Hindlimb muscle (tissue), 1 donor: ENCODE measurements at places on chromosomes 3 and 15. TPM values are rescaled to one million over a fixed set of nuclear protein-coding genes. Genes with fewer than 3 reads are reported as not detected.

DNA sequence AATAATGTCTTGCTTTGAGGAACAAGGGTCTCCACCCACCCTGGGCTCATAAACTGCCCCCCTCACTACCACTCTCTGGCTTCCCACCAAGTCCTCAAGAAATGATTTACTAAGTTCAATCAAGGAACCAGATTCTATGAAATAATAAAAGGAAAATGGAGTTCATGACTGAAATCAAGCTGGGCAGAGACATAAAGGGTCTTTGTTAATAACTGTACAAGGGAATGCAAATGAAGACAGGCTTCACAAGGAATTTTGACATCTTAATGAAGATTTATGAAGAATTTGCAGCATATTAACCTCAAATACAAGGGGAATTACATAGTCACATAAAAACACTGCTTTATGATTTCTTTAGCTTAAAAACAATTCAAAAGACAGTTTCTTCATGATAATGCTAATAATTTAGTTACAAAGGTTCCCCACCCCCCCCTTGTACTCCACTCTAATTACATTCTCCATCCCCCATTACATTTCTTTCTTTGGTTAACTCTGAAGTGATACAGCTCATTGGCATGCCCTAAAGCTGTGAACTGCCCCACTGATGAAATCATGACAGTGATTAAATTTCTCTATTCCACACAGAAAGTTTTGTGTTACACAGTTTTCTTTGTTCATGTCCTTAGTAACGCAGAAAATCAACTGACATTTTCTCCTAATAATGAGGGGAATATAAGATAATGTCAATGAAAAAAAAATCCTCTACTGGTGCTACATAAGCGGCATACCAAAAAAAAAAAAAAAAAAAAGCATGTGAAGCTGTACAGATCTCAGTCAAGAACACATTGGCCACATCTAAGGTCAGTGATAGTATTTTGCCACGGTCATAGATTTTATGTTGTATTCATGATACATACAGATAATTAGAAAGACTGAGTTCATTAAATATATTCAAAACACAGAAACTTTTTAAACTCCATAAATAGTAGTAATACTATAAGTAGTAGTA, 54.4 kb downstream of the WWTR1 start:
- DNase-seq, result no peak

KBTBD12 gene
- polyA plus RNA-seq, result 19.4 TPM

GRCh38 chr15:70152070-70152480, 54.4 kb upstream of the TLE3 start:
- DNase-seq, result no peak

- no peak for DNase-seq
These were observed 23.7 kb downstream of the PLXND1 start for GRCh38 chr3:129582799-129583198.

DNA sequence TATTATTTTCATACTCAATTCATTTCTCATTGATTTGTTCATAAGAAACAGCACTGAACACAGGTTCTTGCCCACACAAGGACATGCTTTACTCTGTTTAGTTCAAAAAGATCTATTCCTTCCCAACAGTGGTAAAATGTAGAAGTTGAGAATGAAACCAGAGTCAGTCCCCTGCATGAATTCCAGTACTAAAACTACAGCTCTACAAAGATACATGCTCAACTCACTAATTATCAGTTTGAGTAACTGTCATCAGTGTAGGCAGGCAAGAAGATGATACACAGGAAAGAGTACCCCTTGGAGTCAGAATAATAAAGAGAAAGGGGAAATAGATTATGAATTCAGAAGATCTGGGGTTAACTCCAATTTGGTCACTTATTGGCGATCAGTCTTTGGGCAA, 43.2 kb downstream of the NR2E3 start:
- DNase-seq, result no peak

DNA sequence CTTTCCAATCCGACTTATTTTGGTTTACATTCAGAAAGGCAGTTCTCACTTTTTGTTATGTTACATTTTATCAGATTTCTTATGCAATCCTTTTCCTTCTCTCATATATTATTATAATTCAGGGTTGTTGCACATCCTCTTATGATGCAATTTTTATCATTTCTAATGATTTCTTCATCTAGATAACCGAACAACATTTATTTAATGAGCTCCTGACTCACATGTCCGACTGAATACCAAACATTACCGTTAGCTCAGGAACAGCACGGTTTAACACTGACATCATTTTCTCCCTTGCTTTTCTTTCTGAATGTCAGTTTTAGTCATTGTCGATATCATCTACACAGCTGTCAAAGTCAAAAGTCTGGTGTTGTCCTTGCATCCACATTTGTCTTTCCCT, 199.2 kb downstream of the BCHE start:
- no peak for DNase-seq

DNA sequence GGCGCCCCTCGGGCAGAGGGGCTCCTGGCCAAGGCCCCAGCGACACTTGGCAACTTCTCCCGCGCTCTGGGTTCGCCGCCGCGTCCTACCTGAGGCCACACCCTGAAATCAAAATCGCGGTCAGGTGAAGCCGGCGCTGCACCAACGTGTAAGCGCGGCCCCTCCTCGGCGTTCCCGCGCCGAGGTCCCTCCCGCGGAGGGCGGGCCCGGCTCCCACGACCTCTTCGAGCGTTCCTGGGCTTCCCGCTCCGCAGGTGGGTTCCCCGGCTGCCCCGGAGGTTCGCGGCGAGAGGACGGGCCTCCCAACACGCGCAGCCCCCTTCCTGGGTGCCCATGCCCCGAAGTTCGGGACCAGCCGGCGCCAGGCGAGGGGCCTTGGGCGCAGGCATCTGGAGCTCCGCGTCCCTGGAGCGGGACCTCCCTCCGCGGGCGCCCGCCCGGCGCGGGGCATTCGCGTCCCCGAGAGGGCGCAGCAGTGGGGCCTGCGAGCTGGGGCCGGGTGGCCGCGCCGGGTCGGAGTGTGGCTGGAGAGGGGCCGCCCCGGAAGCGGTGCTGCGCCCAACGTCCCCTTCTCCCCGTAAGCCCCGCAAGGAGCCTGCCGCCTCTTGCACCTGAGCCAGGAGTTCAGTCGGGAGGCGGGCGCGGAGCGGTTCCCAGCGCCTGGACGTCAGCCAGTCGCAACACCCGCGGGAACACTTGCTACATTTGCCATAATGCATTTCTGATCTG, 13.7 kb downstream of the PAK6 start:
- peak; percentile 36 for DNase-seq

SEMA3G gene
- 18.7 TPM for polyA plus RNA-seq

TRIM59 gene
- 8.3 TPM for polyA plus RNA-seq

GRCh38 chr3:189766416-189766815, 135.2 kb downstream of the TP63 start:
- DNase-seq, result no peak

OXTR gene
- 8.8 TPM for polyA plus RNA-seq

CMTM7 gene
- polyA plus RNA-seq, result 18.4 TPM

GRCh38 chr3:193776626-193777358, 183.8 kb downstream of the OPA1 start:
- DNase-seq, result no peak

GRCh38 chr15:73368301-73369136, at the start of gene HCN4:
HCN4 (minus strand) TSS chr15:73368958; CDS start chr15:73368270, 688 bp downstream.
- no peak for DNase-seq

DNA sequence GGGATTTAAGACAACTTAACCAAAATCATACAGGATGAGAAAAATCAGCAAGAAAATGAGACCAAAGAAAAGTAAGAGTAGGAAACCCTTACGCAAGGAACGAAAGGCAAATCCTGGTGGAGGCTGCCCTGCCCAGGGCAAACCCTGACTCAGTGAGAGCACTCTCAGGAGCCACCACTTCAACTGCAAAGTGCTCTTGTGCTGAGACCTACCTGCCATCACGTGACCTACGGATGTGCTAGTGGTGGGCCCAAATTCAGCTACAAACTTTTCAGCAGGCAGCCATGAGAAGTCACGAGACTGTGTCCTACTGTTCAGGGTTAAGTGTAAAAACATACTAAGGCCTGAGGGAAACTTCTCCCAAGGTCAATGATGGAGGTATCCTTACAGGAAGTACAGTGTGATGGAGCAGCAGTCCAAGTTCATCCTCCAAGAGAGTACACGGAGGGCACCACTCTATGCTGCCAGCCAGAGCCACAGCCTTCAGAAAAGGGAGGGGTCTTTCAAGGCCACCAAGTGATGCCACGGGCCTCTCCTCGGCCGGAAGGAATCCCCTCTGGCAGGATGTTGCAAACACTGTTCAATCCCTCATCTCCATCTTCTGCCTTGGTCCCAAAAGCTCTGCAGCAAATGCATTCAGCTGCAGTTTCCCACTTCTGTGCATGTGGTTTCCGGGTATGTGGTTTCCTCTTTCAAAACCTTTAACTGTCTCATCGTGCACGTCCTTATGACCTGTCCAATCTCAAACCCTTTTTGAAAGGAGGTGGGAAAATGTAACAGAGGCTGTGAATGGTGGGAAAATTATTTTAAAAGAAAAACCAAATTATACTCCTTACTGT, 9.5 kb downstream of the CHSY1 start:
- DNase-seq, result no peak

EXD1 gene
- 0.12 TPM for polyA plus RNA-seq

DNA sequence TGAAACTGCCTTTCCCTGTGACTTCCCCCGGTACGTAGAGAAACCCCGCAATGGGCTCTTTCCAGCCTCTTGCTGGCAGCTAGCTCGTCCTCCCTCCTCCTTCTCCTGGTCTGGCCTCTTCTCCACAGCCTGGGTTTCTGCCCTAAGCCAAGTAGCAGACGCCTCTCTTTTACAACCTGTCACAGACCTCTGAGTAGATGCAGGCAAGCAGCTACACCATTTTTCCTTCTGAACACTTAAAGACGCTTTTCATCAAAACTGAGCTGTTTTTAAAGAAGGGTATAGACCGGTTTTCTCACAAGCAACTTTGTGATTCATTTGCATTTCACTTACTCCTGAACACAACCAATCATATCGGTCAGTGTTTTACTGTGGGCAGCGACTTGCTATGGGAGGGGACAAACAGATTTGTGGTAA, 32.0 kb downstream of the ADAMTSL3 start:
- DNase-seq, result no peak

DNA sequence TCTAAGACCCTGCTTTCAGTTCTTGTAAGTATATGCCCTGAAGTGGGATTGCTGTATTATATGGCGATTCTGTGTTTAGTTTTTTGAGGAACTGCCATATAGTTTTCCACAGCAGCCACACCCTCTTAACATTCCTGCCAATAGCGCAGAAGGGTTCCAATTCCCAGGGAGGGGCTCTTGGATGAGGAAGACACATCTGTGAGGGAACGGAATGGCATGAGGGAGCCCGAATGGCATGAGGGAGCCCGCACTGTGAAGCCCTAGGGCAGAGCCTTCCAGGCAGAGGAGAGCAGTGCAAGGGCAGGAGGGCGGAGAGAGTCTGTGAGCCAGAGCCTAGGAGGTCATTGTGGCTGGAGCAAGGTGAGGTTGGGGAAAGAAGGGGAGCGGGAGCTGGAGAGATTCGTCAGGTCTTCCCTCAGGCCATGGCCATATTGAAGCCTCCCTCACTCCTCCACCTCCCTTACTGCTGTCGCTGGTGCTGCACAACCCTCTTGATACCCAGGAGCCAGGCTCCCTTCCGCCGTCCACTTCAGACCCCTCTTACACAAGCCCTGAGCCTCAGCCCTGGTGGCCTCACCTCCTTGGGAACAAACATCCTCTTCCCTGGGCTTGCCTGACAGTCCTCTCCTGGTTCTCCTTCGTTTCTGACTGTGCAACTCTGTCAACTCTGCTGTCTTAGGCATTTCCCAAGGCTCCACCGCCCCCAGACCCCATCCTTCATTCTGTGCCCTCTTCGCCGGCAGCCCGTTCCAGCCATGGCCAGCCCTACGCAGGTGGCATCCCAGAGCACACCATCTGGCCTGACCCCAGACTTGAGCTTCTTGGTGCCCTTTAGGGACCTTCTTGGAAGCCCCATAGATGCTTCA, 51.4 kb downstream of the FGD5 start:
- no peak for DNase-seq

- DNase-seq, result no peak
These were observed 108.8 kb downstream of the ARNT2 start for GRCh38 chr15:80512726-80513660.

DNA sequence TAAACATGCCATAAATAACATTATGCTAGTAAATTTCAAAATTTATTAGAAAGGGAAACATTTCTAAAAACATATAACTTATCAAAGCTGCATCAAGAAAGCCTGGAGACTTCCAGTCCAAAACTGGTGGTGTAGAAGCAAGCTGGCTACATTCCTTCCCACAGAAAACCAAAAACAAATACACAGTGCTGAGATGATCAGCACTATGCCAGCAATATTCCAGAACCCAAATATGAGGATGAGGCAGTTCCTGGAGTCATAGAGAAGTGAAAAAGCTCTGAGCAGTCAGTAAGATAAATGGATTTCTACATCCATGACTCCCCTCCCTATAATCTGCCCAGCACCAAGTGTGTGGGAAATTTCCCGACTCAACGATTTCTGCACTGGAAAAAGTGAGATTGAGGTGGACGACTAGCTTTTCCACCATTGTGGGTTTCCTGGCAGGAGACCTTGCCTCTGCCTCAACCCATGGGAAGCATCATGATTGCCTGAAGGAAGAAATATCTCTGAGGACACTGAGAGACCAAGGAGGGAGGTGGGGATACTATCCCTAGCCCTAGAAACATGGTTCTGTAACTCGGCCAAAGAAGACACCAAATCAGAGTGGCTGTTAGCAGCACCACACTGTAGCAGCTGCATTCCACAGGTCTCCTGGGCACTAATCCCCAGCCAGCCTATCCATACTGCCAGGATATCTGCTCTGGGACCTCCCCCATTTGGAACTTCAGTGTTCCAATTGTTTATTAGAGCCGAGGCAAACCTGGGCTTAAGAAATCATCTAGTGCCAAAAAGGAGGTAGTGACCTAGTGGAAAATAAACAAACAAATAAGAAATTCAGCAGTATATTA, 11.8 kb upstream of the CLN6 start:
- DNase-seq, result no peak

GRCh38 chr3:196003611-196004010, 78.3 kb downstream of the TFRC start:
- no peak for DNase-seq

GRCh38 chr3:72728958-72729467, 119.2 kb downstream of the SHQ1 start:
- DNase-seq, result no peak

- DNase-seq, result no peak
These were observed 31.0 kb downstream of the NXPE3 start for GRCh38 chr3:101810022-101810418.

DNA sequence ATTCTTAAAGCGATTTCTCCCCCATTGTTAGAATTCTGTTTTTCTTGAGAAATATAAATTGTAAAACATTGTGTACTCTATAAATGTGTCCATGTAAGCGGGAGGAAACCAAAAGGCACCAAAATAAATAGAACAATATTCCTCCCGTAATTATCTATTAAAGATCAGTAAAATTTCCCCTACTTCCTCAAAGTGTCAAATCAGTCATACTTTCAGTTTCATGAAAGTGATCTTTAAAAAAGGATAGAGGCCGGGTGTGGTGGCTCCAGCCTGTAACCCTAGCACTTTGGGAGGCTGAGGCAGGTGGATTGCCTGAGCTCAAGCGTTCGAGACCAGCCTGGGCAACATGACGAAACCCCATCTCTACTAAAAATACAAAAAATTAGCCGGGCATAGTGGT, 278.9 kb downstream of the MECOM start:
- DNase-seq, result no peak
